Smooth muscle cell of the coronary artery (primary cell): ENCODE measurements at places on chromosomes 11 and 22. TPM values are rescaled to one million over a fixed set of nuclear protein-coding genes. Genes with fewer than 3 reads are reported as not detected.

The CEND1 gene
- total RNA-seq, result 0.23 TPM in 1 of 2 replicates, not detected in the other

The NCR3LG1 gene
- 0.94 and 2.7 TPM in 2 replicates for total RNA-seq

The RBFOX2 gene
- 155 and 161 TPM in 2 replicates for total RNA-seq

The NLRX1 gene
- total RNA-seq, result 9.7 and 14.3 TPM in 2 replicates

The SCT gene
- not detected in 2 replicates for total RNA-seq

The PKNOX2 gene
- 1.4 and 3.5 TPM in 2 replicates for total RNA-seq

The OR52N4 gene
- total RNA-seq, result not detected in 2 replicates

The SPDYC gene
- not detected in 2 replicates for total RNA-seq

The TBRG1 gene
- total RNA-seq, result 14.5 and 18.3 TPM in 2 replicates

The SMC1B gene
- under 0.01 TPM in 1 of 2 replicates, not detected in the other for total RNA-seq

The SYT9 gene
- not detected in 2 replicates for total RNA-seq

The PNPLA3 gene
- 0.47 and 2.4 TPM in 2 replicates for total RNA-seq

The SOX6 gene
- 0.12 and 8.0 TPM in 2 replicates for total RNA-seq

The SLC22A6 gene
- total RNA-seq, result not detected in 2 replicates

The POLR3H gene
- 20.2 and 33.2 TPM in 2 replicates for total RNA-seq

The MAJIN gene
- total RNA-seq, result not detected in 2 replicates

The APOA1 gene
- total RNA-seq, result 1.1 and 103 TPM in 2 replicates

The RAC2 gene
- total RNA-seq, result 3.9 and 10.9 TPM in 2 replicates

The C11orf98 gene
- 7.3 and 54.1 TPM in 2 replicates for total RNA-seq

The PANX2 gene
- total RNA-seq, result 0.35 and 0.98 TPM in 2 replicates

The YIF1A gene
- total RNA-seq, result 199 and 284 TPM in 2 replicates

The CDHR5 gene
- total RNA-seq, result not detected in 2 replicates

The TMEM134 gene
- total RNA-seq, result 4.1 and 24.4 TPM in 2 replicates

The OR2D2 gene
- total RNA-seq, result 0.15 TPM in 1 of 2 replicates, not detected in the other

The MEI1 gene
- 0.12 and 1.1 TPM in 2 replicates for total RNA-seq

The PATE4 gene
- total RNA-seq, result not detected in 2 replicates

The OR51B2 gene
- 0.12 TPM in 1 of 2 replicates, not detected in the other for total RNA-seq

The RAB38 gene
- total RNA-seq, result 1.1 and 1.4 TPM in 2 replicates

The HEPHL1 gene
- total RNA-seq, result 0.30 TPM in 1 of 2 replicates, not detected in the other

The YWHAH gene
- 40.7 and 88.1 TPM in 2 replicates for total RNA-seq

The MOGAT2 gene
- total RNA-seq, result not detected in 2 replicates

The IRAG1 gene
- 3.6 and 4.8 TPM in 2 replicates for total RNA-seq

The SUSD2 gene
- 1.2 and 4.7 TPM in 2 replicates for total RNA-seq

The HSPB2 gene
- 1.2 and 1.9 TPM in 2 replicates for total RNA-seq

The OR51I1 gene
- not detected in 2 replicates for total RNA-seq

The MIOX gene
- not detected in 2 replicates for total RNA-seq
